Activated CD4-positive, alpha-beta T cell treated with anti-CD3 and anti-CD28 coated beads for 4 hours (primary cell): ENCODE measurements at places on chromosomes 3 and 15.

- no peak for DNase-seq
These were observed 326.3 kb upstream of the NR2E3 start for GRCh38 chr15:71484080-71484479.

DNA sequence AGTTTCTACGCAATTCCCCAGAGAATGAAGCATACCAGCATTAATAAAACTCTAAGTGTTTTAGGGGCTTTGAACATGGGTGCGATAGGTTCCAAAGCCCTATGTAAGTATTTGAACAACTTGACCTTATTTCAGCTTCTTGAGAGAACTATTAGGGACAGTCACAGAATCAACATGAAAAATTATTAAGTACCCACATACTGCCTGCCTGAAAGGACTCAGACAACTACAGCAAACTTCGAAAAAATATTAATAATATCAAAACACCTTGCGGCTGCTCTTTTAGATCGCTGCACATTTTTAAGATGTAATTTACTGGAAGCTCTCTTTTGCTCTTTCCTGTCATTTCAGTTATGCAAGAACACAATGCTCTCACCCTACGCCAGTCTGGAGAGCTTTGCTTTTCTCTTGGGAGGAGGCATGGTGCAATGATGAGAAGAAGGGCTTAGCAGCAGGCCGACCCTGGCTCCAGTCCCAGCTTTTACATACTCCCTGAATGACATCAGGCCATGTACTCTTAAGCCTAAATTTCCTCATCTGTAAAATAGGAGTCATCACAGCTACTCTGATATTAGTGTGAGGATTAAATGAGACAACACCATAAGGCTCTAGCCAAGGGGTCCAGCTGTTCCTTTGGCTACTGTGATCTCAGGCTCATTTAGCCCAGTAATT is 640.7 kb downstream of the FHIT start:
- DNase-seq: no peak

GRCh38 chr3:18951333-18951732 is 197.0 kb upstream of the KCNH8 start:
- DNase-seq: no peak

- no peak for DNase-seq
These were observed 1025.8 kb downstream of the ROBO1 start for GRCh38 chr3:78742041-78742440.

GRCh38 chr3:53158765-53159155 is 2.2 kb upstream of the PRKCD start:
- DNase-seq: no peak

DNA sequence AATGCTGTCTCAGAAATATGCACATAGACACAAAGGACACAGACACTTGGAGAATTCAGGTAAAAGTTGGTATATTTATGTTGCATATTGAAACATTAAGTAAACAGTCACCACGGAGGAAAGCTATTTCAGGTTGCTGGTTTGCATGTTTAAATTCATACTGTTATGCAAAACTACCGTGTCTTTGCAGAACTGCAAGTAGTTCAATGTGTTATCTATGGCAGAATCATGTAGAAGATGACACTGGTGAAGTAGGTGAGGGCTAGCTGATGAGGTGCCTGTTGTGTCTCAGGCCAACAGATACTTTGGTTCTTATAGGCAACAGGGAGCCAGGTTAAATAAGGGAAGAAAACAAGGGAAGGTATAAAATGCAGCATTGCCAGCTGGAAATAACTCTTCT is 511.3 kb downstream of the DIPK2A start:
- no peak for DNase-seq

GRCh38 chr3:114401346-114401745 is 107.5 kb downstream of the TIGIT start:
- DNase-seq: no peak

DNA sequence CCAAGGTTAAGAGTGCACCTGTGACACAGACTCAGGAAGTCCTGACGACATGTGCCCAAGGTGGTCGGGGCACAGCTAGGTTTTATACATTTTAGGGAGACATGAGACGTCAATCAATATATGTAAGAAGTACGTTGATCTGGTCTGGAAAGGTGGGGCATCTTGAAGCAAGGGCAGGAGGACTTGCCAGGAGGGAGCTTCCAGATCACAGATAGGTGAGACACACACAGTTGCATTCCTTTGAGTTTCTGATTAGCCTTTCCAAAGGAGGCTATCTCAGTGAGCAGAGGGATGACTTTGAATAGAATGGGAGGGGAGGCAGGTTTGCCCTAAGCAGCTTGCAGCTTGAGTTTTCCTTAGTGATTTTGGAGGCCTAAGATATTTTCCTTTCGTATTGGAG is 257.4 kb downstream of the CGGBP1 start:
- no peak for DNase-seq

DNA sequence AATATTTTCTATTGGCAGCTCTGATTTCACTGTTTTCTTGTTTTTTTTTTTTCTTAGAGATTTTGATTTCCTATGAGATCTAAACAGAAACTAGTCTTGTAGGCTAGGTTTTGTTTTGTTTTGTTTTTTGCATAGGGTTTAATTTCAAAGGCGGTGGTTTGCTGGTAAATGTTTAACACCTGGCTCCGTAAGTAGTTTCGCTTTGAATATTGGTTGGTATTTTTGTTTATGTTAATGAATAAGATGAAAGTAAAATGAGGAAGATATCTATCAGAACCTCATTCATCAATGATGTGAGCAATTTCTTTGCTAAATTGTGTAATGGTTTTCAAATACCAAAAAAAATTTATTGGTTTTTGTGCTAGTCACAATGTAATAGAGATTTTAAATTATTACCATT is 39.7 kb upstream of the TM4SF1 start:
- no peak for DNase-seq

- no peak for DNase-seq
These were observed 9.6 kb upstream of the LRRC2 start for GRCh38 chr3:46575577-46576222.

DNA sequence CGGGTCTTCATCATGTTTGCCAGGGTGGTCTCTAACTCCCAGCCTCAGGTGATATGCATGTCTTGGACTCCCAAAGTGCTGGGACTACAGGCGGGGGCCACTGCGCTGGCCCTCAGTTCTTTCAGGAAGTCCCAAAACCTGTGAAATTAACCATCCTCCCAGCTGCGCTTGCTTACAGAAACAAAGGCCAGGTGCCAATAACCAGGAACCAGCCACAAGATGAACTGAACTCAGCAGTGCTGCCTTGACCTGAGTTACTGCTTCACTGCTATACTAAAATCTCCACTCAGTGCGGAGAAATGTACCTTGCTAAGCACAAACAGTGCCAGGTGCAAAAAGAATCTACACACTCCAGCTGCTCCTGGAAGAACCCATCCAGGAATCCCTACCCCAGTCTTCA is 3.9 kb upstream of the GCHFR start:
- no peak for DNase-seq

DNA sequence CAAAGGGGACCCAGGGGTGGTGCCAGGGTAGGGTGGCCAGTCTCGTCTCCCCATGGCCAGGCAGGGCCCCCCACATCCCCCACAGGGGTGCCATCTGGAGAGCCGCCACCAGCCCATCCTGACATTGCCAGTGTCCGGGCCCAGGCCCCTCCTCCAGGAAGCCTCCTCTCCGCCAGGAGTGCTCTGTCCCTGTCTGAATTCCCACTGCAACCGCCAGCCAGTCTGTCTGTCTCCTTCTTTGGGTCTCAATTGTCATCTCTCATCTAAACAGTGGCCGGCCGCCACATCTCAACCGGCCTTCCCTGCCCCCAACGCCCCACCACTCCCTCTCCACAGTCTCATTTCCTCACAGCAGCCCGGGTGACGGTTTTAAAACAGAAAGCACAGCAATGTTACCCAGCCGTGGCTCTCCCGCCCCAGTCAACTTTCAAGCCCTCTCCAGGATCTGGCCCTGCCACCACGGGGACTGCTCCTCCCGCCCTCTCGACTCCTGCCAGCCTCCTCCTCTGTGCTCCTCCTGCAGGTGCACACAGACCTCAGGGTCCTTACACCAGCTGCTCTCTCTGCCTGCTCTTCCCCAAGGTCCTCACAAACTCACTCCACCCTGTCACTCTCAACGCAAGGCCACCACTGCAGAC is 57.0 kb downstream of the IQSEC1 start:
- DNase-seq: peak; percentile 48

GRCh38 chr15:64693134-64693533 is 82.3 kb downstream of the RBPMS2 start:
- DNase-seq: no peak

- no peak for DNase-seq
These were observed 305.1 kb downstream of the CACNA2D3 start for GRCh38 chr3:54427501-54427900.

GRCh38 chr3:23750573-23751210 is 55.1 kb upstream of the UBE2E1 start:
- no peak for DNase-seq
